ENCODE measurements at places on chromosomes 4 and X.

- no peak for DNase-seq
Observed at GRCh38 chr4:155608225-155608885, 58.3 kb upstream of the GUCY1A1 start.

GRCh38 chr4:148834804-148835631 lies 392.8 kb upstream of the NR3C2 start:
- DNase-seq, result no peak

GRCh38 chr4:8722556-8722955 lies 130.0 kb downstream of the CPZ start:
- no peak for DNase-seq

- DNase-seq, result no peak
Observed at GRCh38 chrX:39212456-39212855, 411.2 kb downstream of the MID1IP1 start.
